Activated CD4-positive, alpha-beta T cell treated with anti-CD3 and anti-CD28 coated beads, Interleukin-2, amount 10 ng/mL, durations not matched to agents 7 days and 5 days (primary cell): ENCODE measurements at places on chromosomes 11 and 22. TPM values are rescaled to one million over a fixed set of nuclear protein-coding genes. Genes with fewer than 3 reads are reported as not detected.

DNA sequence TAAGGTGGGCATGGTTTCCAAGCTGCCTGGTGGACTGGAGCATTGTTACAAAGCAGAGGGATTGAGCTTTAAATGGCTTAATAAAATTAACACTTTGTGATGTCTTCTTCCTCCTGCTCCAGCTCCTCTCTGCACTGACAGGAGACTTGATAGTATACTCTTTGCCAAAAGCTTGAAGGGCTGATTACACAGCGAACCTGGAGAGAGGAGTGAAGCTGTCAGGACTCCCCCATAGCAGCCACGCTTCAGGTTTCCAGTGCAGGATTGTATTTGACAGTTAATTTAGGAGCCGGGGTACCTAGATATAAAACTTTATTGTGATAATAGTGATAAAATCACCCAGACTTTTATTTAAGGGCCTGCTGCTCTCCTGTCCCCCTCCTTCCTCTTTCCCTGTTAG is 50.0 kb downstream of the TRIM44 start:
- peaks cover 11% of the 10 kb centered on the region for H3K4me1 ChIP-seq
- H3K27me3 ChIP-seq = no peaks in the 10 kb centered on the region
- H3K27ac ChIP-seq = no peak overlapping the region
- H3K36me3 ChIP-seq = peaks cover 13% of the 10 kb centered on the region

GGTLC2 gene
- total RNA-seq = not detected

- H3K4me3 ChIP-seq = no peak overlapping the region
- H3K36me3 ChIP-seq = peaks cover 25% of the 10 kb centered on the region
- DNase-seq = no peak
- no peak overlapping the region for H3K27ac ChIP-seq
- no peaks in the 10 kb centered on the region for H3K4me1 ChIP-seq
These were observed 20.6 kb downstream of the ZW10 start for GRCh38 chr11:113752932-113753331.

DNA sequence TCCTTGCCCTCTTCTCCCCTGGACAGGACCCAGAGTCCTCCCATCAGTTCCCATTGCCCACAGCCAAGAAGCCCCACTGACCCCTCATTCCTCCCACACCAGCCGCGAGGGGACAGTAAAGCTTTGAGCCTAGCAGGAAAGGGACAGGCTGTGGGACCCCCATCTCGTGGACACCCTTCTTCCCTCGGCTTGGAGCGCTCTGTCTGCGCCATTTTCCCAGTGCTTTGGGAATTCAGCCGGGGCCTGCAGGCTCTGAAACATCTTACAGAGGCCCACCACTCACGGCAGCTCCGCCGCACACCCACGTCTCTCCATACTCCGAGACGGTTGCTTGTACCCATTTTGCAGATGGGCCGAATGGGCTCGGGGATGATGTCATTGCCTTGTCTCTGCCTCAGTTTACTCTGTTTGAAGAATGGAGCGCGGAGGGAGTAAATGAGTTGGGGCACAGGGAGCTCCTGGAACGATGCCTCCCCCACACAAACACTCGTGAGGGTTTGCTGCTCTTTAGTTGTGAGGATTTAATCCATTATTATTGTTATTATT is 447.7 kb downstream of the TBC1D22A start:
- no peak overlapping the region for H3K27ac ChIP-seq
- DNase-seq = no peak
- H3K4me3 ChIP-seq = no peak overlapping the region
- H3K27me3 ChIP-seq = no peaks in the 10 kb centered on the region
- H3K4me1 ChIP-seq = no peaks in the 10 kb centered on the region
- H3K36me3 ChIP-seq = no peaks in the 10 kb centered on the region

- peaks cover 69% of the 10 kb centered on the region for H3K27me3 ChIP-seq
- no peak for DNase-seq
- no peak overlapping the region for H3K27ac ChIP-seq
- H3K4me3 ChIP-seq = no peak overlapping the region
- peaks cover 6% of the 10 kb centered on the region for H3K36me3 ChIP-seq
- peaks cover 43% of the 10 kb centered on the region for H3K4me1 ChIP-seq
These were observed 1.9 kb downstream of the TMEM45B start for GRCh38 chr11:129817534-129818051.
